MCF 10A (cell line): ENCODE measurements at places on chromosomes 5 and 9.

DNA sequence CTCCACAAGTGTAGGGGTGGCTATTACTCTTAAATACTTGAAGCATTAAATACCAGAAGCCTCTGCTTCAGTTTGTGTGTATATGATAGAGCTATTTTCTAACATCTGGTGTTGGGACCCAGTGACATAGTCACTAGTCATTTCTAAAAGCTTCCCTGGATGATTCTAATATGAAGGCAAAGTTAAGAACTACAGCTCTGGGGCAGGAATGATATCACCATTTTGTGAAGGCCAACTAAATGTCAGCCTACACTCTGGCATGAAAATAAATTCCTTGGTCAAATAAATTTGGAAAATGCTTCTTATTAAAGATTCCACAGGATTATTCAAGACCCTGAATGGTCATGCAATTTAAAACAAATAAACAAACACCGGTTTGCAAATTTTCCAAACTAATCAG lies 197.7 kb downstream of the PLK2 start:
- no peak for DNase-seq

DNA sequence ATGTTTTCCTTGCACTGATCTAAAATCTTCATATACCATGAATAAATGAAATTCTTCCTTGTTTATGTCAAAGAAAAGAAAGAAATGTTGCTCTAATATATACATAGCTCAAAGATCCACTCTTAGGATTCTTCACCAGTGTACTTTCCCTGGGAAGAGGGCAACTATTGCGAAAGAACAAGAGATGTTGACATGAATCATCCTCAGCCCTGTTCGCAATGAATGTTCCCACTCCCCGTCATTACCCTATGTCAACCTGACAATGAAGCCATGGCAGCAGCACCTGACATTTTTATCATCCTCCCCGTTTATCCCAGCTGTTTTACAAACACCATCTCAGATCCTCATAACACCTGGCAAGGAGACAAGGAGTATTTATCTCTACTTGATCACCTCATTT lies 409.1 kb upstream of the GRIA1 start:
- peak; percentile 78 for DNase-seq

- DNase-seq = peak; percentile 37
Observed at GRCh38 chr9:114588651-114589526, 1.3 kb downstream of the ATP6V1G1 start.

DNA sequence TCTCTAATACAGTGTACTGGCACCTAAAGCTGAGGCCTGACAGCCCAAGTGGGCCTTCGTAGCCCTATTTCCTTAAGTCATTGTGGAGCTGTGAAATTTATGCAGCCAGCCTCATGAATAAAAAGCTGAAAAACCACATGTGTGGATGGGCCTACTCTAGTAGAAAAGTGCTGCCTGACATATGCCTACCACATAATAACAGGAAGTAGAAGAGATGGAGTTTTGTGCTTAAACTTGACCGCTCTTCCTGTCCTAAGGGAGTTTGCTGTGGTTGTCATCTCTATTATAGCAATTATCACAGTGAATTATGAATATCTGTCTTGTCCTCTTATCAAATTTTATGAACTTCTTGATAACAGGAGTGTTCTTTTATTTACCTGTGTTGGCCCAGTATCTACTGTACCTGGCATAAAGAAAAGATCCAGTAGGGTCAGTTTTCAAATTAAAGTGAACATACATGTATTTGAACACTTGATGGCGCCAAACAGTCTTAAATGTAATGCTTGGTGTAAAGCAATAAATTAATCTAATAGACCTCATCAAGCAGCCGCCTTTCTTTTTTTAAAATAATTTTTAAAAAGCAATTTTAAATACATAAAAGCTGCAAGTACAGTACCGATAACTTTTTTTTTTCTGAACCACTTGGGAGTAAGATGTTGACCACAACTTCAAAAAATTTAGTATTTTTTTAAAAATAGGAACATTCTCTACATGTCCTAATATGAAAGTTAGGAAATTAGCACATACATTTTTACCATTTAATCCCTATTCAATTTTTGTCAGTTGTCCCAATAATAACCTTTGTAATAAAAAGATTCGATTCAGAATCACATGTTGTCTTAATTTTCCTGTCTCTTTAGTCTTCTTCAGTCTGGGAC lies 51.0 kb downstream of the FKTN start:
- peak; percentile 63 for DNase-seq

GRCh38 chr5:80686757-80687156 lies 32.0 kb upstream of the DHFR start:
- DNase-seq = peak; percentile 25

DNA sequence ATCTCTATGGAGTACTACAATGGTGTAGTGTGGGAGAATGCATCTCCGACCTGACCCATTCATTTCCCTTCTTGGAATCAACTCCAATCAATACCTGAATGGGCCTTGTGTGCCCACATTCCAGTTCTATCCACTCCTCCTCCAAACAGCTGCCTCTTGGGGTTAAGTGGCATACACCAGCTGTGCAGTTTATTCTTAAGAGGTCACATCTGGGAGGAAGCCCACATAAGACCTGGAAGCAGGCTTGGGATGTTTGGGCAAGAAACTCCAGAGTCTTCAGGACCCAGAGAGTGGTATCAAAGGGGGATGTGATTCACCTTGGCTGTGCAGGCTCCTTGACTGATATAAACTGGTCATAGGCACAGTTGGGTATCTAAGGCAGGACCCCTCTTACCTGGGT lies 46.0 kb downstream of the ACTBL2 start:
- DNase-seq = no peak

DNA sequence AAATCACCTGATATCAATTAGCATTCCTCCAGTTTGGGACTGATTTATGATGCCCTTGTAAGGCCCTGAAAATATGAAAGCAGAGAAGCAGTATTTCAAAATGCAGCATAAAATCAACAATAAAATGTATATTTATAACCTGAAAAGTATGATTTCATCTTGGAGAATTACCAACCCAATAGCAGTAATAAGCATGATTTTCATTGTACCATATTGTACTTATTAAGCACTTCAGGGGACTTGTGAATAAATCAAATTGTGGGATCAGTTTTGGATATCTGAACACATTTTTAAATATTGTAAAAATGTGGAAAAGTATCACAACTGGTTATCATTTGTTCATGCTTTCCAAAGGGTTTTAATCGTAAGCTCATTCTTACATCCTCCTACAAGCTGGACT lies 250.8 kb downstream of the DMRT2 start:
- no peak for DNase-seq
